Stimulated activated CD8-positive, alpha-beta memory T cell treated with anti-CD3 and anti-CD28 coated beads, Interleukin-4, amount 100 ng/mL, for 1 hour (primary cell): ENCODE measurements at places on chromosomes 2 and 18.

GRCh38 chr2:54902763-54903162, 147.5 kb downstream of the RTN4 start:
- DNase-seq = no peak

GRCh38 chr2:241496904-241497877, 11.2 kb downstream of the STK25 start:
- no peak for DNase-seq

DNA sequence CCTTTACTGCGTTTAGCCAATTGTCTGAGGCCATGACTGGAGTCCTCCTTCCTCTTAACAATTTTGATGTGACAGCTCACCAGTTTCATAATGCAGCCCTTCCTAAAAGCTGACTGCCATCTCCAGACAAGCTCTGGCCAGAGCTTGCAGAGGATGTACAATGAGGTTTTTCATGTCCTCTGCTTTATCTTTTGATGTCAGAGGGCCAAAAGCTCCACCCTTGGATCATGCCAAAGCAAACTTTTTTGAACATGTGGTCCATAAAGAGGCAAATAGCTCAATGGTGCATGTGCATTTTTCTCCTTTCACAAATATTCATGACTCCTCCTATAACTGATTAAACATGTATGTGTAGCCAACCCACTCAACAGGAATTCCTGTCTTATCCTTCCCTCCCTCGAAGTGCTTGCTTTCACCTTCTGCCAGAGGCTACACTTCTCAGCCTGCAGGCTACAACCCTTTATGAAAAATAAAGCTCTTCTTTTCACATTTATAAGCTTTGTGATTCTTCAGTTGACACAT, 266.2 kb downstream of the FBXO15 start:
- DNase-seq = no peak

- DNase-seq = no peak
Measured at GRCh38 chr2:149278872-149279264, 51.5 kb upstream of the LYPD6 start.

- DNase-seq = no peak
Measured at GRCh38 chr2:37501113-37501512, 156.7 kb downstream of the QPCT start.

- DNase-seq = no peak
Measured at GRCh38 chr2:219149667-219150066, 10.9 kb downstream of the NHEJ1 start.

DNA sequence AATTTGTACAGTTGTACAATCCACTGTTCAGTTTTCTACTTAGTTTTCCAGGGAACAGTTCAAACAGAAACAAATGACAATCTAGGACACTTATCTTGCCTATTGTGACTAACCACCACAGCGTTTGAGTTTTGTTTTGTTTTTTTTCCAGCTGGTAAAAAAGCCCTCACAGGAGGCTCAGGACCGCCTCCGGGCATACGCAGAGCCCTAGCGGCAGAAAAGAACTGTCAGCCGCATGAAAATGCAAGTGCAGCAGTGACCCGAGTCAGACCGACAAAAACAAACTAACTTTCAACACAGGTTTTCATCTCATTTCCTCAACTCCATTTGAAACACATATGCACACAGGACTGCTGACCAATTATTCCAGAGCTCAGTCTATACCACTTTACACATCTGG, 68.6 kb downstream of the STEAP3 start:
- DNase-seq = no peak

DNA sequence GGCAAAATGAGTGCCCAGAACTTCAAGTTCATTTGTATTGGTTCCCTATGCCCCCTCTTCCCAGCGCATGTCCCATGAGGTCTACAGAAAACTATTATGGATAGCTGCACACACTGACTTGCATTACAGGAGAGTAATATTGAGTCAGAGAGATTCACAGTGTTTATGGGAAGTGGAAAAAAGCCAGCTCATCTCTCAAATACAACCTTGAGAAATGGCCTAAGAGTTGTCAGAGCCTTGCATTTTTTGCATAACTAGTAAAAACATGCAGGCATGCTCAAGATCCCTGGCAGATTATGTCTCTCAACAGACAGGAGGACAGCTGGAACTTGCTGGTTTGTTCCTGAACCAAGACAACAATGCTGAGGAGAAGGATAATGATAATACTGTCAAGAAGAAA, 1292.8 kb downstream of the DSC3 start:
- DNase-seq = no peak

GRCh38 chr2:229665158-229665557, 49.2 kb downstream of the DNER start:
- DNase-seq = no peak

GRCh38 chr2:15968280-15969178, 28.2 kb downstream of the MYCN start:
- no peak for DNase-seq

- DNase-seq = no peak
Measured at GRCh38 chr18:27685807-27686412, 491.0 kb downstream of the CDH2 start.

- peak; percentile 7 for DNase-seq
Measured at GRCh38 chr18:51196118-51196810, 1.2 kb downstream of the MEX3C start.

- DNase-seq = no peak
Measured at GRCh38 chr2:240759459-240759858, 60.6 kb downstream of the KIF1A start.

DNA sequence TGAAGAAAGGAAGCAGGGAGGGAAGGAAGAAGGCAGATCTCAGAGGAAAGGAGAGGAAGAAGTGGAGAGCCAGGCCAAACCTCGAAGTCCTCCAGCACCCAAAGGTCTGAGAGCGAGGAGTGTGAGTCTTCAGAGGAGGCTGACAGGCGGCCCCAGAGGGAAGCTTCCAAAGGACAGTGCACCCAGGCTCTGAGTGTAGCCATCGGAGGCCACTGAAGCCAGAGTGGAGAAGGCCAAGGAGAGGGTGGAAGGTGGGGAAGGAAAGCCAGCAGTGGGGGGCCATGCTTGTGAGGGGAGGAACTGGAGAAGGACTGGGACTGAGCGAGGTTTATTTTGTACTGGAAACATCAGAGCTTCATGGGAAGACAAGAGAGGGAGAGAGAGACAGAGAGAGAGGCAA, 6.0 kb downstream of the ATP6V1B1 start:
- DNase-seq = no peak

DNA sequence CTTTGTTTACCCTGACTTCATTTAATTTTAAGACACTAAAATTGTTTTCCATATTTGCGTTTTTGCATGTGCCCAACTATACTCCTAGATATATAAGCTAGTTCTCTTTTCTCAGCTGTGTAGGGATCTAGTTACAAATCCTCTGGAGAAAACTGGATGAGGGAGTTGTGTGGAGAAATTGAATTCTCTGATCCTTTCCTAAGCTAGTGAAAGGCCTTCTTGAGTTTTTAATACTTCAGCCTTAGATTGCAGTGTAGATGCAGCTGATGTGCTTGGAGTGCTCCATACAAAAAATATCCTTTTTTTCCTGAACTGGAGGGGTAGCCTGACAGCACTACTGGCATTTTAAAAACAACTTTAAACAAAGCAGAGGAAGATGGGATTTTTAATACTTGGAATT, 8.6 kb upstream of the MTX2 start:
- DNase-seq = no peak

DNA sequence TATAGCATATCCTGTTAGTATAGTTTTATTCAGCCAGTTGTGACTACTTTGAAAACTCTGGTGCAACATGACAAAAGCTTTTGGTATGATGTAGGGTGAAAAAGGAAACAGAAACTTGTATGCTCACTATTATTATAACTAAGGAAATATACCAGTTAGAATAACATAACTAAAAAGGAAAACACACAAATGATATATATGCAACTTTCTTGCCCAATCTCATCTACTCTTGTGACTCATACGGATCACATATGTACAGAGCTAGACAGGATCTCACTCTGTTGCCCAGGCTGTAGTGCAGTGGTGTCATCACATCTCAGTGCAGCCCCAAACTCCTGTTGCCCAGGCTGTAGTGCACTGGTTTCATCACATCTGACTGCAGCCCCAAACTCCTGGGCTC, 12.4 kb upstream of the TLK1 start:
- DNase-seq = no peak

- no peak for DNase-seq
Measured at GRCh38 chr2:216283038-216283900, 89.0 kb downstream of the MARCHF4 start.

DNA sequence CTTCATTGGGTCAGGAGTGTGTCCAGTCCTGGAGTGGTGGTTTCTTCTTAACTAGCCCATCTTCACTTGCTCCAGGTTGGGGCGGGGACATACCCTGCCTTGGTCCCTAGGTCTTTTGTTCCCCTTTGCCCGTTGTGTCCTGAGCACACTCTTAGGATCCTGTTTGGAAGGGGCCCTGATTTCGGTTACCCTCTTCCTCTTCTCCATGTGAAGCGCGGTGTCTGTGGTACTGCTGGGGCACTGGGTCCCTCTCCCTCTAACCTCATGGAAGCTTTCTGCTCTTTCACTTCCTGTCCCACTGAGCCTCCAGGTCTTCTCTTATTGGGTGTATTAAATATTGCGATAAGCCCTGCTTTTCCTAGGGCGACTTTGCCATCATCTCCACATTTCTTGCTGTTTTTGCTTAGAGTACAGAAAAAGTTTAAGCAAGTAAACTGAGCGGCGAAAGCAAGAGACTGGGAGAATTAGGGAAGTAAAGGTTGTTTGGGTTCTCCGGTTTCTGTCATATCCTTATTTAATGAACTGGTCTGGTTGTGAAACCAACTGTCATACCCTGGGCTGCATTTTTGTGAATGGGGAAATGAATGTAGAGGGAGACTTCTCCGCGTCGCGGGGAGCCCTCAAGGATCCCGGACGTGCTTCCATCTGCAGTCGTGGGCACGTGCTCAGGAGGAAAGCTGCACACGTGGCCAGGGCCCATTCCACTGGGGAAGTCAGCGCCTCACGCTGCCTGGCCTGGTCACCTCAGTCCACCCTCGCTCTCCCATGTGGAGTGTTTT, 73.8 kb upstream of the B3GNT7 start:
- DNase-seq = no peak

GRCh38 chr2:62743506-62743905, 38.0 kb downstream of the EHBP1 start:
- no peak for DNase-seq

DNA sequence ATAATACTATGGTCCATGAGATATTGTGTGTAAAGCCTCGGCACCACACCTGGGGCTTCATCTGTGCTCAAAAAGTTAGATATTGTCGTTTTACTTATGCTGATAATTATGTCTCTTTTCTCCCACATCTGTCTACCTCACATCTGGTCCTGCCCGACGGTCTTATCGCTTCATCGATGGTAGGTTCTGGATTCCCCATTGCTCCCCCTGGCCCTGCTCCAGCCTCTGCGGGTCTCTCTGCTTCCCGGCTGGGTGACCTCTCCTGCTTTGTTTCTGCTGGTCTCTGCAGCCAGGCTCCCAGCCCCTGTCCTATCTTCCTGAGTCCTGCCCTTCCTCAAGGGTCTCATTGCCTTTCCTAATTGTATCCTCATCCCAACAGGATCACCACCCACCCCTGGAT, 294.2 kb downstream of the NDUFA10 start:
- DNase-seq = no peak
